Omental fat pad (tissue), 4 donors: ENCODE measurements at places on chromosomes 13 and 19. TPM values are rescaled to one million over a fixed set of nuclear protein-coding genes. Genes with fewer than 3 reads are reported as not detected.

- no peak for DNase-seq
Observed at GRCh38 chr19:39924952-39925351, 9.5 kb downstream of the FCGBP start.

DNA sequence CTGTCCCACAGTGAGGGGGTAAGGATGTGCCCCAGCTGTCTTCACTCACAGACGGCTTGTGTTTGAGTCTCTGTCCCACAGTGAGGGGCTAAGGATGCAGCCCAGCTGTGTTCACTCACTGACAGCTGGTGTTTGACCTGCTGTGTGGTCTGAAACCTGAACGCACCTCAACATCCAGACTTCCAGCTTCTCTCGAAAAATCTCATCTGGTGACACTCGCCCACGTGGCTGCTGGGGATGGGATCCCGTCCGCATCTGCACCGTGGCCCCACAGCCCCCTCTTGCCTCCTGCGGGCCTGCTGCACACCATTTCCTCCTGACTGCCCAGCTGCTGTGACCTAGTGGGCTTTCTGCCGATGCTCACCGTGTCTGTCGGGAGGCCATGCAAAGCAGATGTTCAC, 27.3 kb downstream of the CHAF1A start:
- DNase-seq, result no peak

GRCh38 chr19:15923702-15924101, 10.6 kb downstream of the CYP4F11 start:
- DNase-seq, result no peak

- no peak for DNase-seq
Observed at GRCh38 chr19:44684892-44685863, 13.8 kb upstream of the CEACAM16 start.

CLEC17A gene
- not detected for total RNA-seq

SIGLEC5 gene
- total RNA-seq, result not detected
